ENCODE measurements at places on chromosomes 12 and 14. TPM values are rescaled to one million over a fixed set of nuclear protein-coding genes. Genes with fewer than 3 reads are reported as not detected.

BCL2L2 gene
- total RNA-seq = 18.0 TPM

NKX2-1 gene
- total RNA-seq = 0.10 TPM

MYH7 gene
- not detected for total RNA-seq

CGRRF1 gene
- total RNA-seq = 24.4 TPM

P2RX7 gene
- not detected for total RNA-seq

RPGRIP1 gene
- total RNA-seq = 0.10 TPM

USP15 gene
- 37.8 TPM for total RNA-seq

CLEC4C gene
- not detected for total RNA-seq

SLC8A3 gene
- total RNA-seq = not detected

KERA gene
- total RNA-seq = not detected

SLC5A8 gene
- not detected for total RNA-seq

All from A549 treated with Hydrocortisone at 1 μM for 4 hours (cell line).